ENCODE measurements at places on chromosomes 1 and 21.
A peak's percentile ranks its signal among the peaks of the same experiment; 100 is the strongest.

DNA sequence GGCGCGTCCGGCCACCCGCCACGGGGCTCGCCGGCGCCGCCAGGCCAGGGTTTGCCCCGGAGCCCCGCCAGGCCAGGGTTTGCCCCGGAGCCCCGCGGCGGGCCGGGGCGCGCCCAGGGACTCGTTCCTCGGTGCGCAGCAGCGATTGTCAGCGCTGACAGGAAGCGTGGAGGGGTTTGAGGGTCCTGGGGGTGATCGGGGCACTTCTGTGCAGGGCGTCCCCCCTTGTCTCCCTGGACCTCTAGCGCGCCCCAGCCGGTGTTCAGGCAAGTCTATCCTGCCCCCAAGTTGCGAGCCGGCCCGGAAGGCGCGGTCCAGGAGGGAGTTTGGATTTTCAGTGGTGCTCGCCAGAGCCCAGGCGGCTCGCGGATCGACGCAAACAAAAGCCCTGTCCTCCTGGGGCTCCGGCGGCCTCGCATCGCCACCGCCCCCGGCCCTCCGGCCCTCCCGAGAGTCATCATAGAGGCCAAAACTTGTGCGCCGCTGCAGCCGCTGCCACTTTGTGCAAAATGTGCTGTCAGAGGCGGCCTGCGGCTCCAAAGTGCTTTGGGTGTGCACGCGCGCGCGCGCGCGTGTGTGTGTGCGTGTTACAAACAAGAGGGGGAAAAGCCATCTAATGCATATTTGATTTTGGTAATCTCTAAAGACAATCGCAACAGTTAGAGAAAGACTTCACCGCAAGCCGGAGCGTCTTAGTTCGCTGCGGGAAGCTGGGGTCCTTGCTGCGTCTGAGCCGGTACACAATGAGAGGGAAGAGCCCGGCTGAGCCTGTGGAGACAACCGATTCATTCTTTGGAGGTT lies 1.0 kb downstream of the ROR1 start:
- peak; percentile 17 for DNase-seq

DNA sequence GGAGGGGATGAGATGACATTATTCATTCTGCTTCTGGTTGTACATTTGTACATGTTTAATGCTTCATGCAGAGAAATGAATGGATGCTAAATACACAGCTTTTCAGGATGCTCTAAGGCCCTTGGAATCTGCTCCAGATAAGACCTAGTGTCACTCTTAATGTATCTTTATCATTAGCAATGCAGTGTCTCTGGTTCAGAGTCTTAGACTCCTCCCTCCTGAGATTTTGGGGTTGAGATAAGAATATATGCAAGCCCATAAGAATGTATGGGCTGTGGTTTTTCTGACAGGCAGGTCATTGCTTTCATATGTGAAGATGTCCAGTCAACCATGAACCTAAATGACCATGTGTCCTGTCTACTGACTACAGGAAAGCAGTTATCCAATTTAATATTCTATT lies 415.5 kb downstream of the RPS6KC1 start:
- DNase-seq: no peak

GRCh38 chr1:164576291-164577271 lies 17.6 kb downstream of the PBX1 start:
- DNase-seq: no peak

- peak; percentile 81 for DNase-seq
These were observed 26.9 kb upstream of the RAP1A start for GRCh38 chr1:111592389-111593361.

DNA sequence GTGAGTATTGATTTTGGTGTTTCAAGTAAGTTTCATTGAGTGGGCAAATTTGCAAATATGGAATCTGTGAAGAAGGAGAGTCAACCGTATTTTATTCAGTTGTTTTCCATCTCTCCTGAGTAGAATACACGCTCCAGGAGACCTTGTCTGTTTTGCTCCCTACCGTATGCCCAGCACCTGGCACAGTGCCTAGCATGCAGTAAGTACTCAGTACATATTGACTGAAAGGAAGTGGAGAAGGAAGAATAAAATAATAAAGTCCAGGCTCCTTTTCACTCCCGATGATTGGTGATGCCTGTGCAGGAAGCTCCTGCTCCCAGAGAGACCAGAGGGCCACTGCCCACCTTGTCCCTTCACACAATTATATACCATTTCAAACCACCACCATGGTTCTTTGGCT lies 59.4 kb upstream of the NEK2 start:
- no peak for DNase-seq

DNA sequence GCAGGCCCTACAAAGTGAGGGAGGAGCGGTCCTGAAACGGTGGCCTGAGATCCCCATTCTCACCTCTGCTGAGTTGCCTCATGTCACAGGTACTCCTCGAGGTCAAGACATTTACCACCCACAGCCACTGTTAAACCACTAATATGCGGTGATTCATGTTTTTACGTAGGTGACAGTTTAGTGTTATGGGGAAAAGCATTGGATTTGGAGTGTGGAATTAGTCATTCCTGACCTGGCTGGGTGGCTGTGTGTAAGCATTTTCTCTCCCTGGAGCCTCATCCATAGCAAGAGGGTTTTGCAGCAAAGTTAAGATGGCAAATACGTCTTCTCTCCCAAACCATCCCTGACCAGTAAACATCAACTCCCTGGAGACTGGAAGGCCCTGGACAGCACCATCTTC lies 57.8 kb upstream of the KCNJ6 start:
- no peak for DNase-seq

DNA sequence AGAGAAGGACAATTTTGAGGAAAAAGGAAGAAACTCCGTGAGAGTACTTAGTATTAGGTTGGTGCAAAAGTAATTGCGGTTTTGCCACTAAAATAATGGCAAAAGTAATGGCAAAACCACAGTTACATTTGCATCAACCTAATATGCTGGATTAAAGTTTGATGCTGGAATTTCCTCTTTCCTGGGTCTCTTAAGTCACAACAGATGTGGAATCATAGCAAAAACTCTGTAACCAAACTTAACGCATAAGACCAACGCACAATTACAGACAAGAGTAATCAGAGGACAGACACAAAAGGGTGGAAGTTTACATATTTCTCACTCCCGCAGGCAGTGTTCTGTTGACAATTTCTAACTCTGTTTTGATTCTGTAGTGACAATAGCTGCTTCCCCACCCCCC lies 182.4 kb downstream of the BACH1 start:
- DNase-seq: no peak

DNA sequence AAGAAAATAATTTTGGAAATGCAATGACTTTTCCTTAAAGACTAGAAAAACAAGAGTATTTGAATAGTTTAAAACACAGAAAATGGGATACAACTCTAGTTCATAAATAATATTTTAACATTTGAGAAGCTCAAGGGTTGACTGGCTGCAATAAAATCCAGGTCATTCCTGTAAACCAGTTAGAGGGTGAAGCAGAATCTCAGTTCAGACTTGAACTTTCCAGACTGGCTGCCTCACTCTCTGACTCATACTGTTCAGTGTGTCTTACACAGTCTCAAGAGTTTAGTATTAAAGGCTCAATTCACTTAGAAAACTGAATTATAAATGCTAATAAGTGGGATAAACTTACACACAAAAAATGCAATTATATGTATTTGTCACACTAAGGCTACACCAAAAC lies 89.9 kb downstream of the RAVER2 start:
- no peak for DNase-seq

GRCh38 chr1:229271448-229272159 lies 693 bp downstream of the RAB4A start:
- no peak for DNase-seq

GRCh38 chr1:200405264-200405663 lies 4.6 kb downstream of the ZNF281 start:
- no peak for DNase-seq

DNA sequence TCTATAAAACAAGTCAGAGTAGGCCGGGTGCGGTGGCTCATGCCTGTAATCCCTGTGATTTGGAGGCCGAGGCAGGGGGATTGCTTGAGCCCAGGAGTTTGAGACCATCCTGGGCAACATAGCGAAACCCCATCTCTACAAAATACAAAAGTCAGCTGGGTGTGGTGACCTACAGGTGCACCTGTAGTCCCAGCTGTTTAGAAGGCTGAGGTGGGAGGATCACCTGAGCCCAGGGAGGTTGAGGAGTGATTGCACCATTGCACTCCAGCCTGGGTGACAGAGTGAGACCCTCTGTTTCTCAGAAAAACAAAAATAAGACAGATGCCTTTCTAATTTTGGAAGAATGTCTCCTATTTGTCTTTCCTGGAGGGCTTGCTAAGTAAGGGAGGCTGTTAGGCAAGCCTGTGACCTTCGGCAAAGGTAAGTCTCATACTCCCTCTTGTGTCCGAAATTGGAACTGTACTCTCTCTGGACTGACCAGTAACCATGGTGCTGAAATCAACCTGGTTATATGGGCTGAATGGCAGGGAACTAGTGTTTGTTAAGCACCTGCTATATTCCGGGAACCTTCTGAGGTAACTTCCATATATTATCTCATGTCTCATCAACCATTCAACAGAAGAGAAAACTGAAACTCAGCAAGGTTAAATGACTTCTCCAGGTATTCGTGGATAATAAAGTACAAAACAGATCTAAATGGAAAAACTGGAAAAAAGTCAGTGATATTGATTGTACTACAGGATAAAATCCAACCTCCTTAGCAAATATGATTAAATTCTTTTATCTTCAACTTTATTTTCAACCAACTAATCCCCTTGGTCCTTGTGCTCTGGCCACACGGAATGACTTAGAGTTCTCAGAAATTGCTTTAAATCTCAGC lies 11.8 kb upstream of the RAB3B start:
- peak; percentile 70 for DNase-seq

- DNase-seq: no peak
These were observed 16.1 kb downstream of the RGS4 start for GRCh38 chr1:163085041-163085903.

Data from NCI-H226 (cell line).